ENCODE measurements at places on chromosomes 5 and 9. TPM values are rescaled to one million over a fixed set of nuclear protein-coding genes. Genes with fewer than 3 reads are reported as not detected.

GRCh38 chr5:156491766-156492165, 164.8 kb downstream of the SGCD start:
- no peak overlapping the region for H3K27ac ChIP-seq
- H3K27me3 ChIP-seq: no peaks in the 10 kb centered on the region
- H3K4me3 ChIP-seq: no peak overlapping the region

DNA sequence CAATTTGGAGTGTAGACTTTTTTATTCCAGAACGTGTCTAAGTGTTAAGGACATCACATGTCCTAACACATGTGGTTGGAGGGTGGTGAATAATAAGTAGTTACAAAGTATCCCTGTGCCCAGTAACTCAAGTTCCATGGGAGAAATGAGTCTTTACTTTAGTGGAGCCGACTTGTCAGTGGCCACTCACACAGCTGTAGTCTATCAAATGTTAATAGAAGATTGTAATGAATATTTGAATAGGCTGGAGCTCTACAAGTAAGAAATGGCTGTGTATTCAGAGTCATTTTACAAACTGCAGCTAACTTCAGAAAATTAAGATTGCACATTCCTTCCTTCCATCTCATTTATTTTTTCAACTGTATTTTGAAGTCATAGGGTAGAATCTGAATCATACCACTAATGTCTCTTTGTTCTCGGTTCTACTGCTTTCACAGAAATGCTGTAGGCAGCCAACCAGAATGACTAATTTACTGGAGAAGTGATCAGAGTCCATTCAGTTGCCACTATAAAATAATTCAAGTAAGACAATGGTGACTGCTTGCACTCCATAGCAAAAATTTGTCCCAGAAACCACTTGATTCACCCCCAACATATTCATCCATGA, 394.8 kb downstream of the NR2F1-AS1 start:
- no peak for DNase-seq
- no peak overlapping the region for H3K27ac ChIP-seq
- peaks cover 2% of the 10 kb centered on the region for H3K4me1 ChIP-seq
- H3K27me3 ChIP-seq: no peaks in the 10 kb centered on the region
- H3K36me3 ChIP-seq: no peaks in the 10 kb centered on the region
- no peak overlapping the region for H3K4me3 ChIP-seq

DNA sequence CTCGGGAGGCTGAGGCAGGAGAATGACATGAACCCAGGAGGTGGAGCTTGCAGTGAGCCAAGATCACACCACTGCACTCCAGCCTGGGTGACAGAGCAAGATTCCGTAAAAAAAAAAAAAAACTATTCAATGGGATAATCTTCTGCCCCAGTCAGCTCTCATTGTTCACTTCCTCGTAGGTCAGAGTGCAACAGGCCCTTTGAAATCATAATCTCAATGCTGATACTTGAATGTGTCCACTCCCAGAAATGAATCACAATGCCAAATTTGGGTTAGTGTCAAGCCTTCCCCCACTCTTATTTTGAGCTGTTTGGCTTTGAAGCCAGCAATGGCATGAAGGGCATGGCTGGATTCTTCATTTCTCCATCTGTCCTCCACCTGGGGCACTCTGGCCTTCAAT, 610.3 kb upstream of the KLF4 start:
- no peak for DNase-seq
- H3K36me3 ChIP-seq: no peaks in the 10 kb centered on the region
- peaks cover 18% of the 10 kb centered on the region for H3K4me1 ChIP-seq
- H3K4me3 ChIP-seq: no peak overlapping the region
- H3K27ac ChIP-seq: no peak overlapping the region

Gene CARTPT
- not detected for total RNA-seq

Gene PCDHB2
- total RNA-seq: 5.4 TPM

Gene IFNA10
- total RNA-seq: not detected

DNA sequence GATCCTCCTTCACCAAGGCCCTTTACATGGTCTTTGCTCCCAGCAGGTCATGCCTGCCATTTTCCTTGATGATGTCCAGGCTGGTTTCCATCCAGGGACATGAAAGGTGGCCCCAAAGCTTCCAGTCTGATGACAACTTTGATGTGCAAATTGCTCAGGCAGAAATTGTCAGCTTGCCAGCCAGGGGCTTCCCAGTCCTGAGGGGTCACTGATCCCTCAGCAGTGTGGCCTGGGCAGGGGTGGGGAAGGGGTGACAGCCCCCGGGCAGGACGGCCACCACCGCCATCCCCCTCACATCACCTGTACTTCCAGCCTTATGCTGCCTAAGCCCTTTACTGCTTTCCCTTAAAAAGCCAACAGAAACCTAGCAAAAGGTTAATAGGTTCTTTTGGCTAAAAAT, 96.3 kb downstream of the ANKRD33B start:
- no peaks in the 10 kb centered on the region for H3K36me3 ChIP-seq
- H3K27ac ChIP-seq: no peak overlapping the region
- no peak for DNase-seq
- peaks cover 13% of the 10 kb centered on the region for H3K4me1 ChIP-seq
- no peaks in the 10 kb centered on the region for H3K27me3 ChIP-seq
- H3K4me3 ChIP-seq: no peak overlapping the region

GRCh38 chr9:97710356-97711222, 13.4 kb upstream of the XPA start:
- H3K27ac ChIP-seq: no peak overlapping the region
- no peak for DNase-seq
- H3K4me3 ChIP-seq: no peak overlapping the region
- H3K36me3 ChIP-seq: no peaks in the 10 kb centered on the region

Gene HK3
- 0.72 TPM for total RNA-seq

DNA sequence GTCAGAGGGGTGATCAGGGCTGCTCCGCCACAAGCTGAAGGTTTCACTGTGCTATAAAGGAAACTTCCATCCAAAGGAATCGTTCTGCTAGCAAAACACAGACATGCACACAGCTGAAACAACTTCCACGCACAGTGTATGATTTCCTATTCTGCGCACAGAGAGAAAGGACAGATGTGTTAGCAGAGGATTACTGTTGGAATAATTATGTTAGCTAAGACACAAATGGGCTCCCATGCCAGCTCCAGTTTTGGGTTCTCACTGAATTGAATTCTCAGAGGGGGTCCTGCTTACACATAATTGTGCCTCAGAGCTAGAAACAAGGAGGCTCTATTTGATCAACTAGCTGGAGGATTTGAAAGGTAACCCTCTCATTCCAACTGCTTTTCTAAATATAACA, 352.4 kb downstream of the IRX2 start:
- no peak overlapping the region for H3K4me3 ChIP-seq
- no peak for DNase-seq
- H3K36me3 ChIP-seq: no peaks in the 10 kb centered on the region
- H3K27me3 ChIP-seq: no peaks in the 10 kb centered on the region
- H3K27ac ChIP-seq: no peak overlapping the region
- no peaks in the 10 kb centered on the region for H3K4me1 ChIP-seq

DNA sequence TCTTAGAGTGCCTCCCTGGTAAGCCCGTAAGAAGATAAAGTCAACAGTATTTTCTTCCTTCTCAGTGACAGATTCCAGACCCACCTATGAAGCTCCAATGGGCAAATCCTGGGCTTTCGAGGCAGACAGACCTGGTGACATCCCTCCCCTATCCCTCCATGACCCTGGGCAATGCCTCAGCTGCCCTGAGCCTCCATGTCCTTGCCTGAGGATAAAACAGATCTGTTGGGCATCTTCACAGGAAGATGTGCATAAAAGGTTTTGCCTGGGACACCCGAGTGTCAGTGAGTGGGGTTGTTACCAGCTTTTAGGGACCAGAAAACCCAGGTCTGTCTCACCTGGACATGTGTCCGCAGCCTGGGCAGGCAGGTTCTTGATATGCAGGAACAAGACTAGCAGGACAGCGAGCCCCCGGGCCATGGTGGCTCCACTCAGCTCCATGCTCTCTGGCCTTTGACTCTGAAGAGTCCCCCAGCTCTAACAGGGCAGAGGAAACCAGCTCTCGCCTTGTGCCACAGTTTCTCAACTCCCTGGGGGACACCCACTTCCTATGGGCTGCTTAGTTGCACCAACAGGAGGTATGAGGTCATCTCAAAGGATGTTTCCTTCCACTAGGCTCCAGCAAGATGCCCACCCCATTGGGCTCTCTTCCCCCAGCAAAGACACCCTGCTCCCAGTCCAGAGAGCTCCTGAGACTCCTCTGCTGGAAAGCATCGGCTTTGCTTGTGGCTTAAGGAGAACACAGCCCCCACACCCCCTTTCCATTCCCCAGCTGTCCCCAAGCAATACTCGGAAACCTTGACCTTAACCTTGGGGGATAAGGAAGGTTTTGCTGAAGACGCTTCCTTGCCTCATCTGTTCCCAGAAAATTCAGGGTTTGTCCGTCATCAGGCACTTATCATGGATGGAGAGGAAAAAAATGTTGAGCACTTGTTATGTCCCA, at the start of gene FCN1:
Gene FCN1 (minus strand): TSS at position 482 of the 943 bp plus-strand sequence. CDS start 41 bp downstream, at position 441.
- no peak for DNase-seq
- H3K4me3 ChIP-seq: no peak within 1 kb of the TSS
- no peak within 1 kb of the TSS for H3K27ac ChIP-seq
- peaks cover 39% of the 10 kb centered on the region for H3K27me3 ChIP-seq

GRCh38 chr5:138601444-138601843, 26.2 kb upstream of the HSPA9 start:
- H3K4me3 ChIP-seq: no peak overlapping the region
- no peaks in the 10 kb centered on the region for H3K27me3 ChIP-seq
- H3K36me3 ChIP-seq: no peaks in the 10 kb centered on the region
- no peak overlapping the region for H3K27ac ChIP-seq

Gene RASGEF1C
- total RNA-seq: 0.81 TPM

Gene NUDT2
- total RNA-seq: 13.2 TPM

Gene GFRA3
- total RNA-seq: 1.1 TPM

- no peak overlapping the region for H3K4me3 ChIP-seq
- H3K27ac ChIP-seq: no peak overlapping the region
- H3K36me3 ChIP-seq: no peaks in the 10 kb centered on the region
- no peak for DNase-seq
Observed at GRCh38 chr5:54993318-54993717, 7.9 kb upstream of the ESM1 start.

- H3K4me1 ChIP-seq: no peaks in the 10 kb centered on the region
- no peak overlapping the region for H3K4me3 ChIP-seq
- no peaks in the 10 kb centered on the region for H3K36me3 ChIP-seq
- no peak for DNase-seq
Observed at GRCh38 chr5:2223303-2223702, 340.6 kb upstream of the IRX4 start.

GRCh38 chr9:75438716-75439115, 350.4 kb downstream of the OSTF1 start:
- no peaks in the 10 kb centered on the region for H3K27me3 ChIP-seq
- no peak overlapping the region for H3K27ac ChIP-seq
- no peaks in the 10 kb centered on the region for H3K4me1 ChIP-seq
- no peak overlapping the region for H3K4me3 ChIP-seq

Gene WDR70
- 60.0 TPM for total RNA-seq

Gene SOHLH1
- not detected for total RNA-seq

Data from suprapubic skin (tissue), 4 donors.